Kidney tubule cell (primary cell): ENCODE measurements at places on chromosomes 2 and 18.

- DNase-seq = peak; percentile 76
Measured at GRCh38 chr2:26668041-26668440, 24.5 kb upstream of the KCNK3 start.

DNA sequence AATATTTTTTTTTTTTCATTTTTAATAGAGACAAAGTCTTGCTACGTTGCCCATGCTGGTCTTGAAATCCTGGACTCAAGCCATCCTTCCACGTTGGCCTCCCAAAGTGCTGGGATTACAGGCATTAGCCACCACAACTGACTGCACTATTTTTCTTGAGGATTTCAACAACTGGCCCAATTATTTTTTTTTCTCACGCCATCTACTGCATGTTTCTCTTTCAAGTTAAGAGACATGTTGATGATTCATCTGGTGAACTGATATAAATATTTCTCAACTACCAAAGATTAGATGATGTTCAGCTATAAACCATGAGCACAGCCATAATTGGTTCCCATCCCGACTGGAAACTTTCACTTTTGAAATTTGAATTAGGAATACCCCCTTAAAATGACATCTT is 688.4 kb upstream of the SYT4 start:
- DNase-seq = no peak

DNA sequence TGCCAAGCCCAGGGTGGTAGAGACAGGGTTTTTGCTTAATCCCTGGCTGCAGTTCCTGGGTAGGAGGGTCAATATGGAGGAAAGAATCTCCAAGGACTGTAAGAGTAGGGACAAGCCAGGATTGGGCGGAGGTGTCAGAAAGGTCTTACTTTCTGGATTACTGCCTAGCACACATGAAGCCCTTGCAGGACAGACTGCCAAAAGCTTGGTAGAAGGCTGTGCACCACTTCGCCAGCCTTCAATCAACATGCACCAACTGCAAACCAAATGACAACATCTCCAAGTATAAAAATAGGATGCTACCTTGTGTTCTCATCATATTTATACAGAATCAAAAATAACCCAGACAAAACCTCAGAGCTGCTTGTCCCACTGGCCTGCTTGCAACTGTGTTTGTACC is 3.7 kb downstream of the ZNF142 start:
- no peak for DNase-seq

GRCh38 chr2:39664888-39665591 is 677 bp upstream of the TMEM178A start:
- DNase-seq = no peak

DNA sequence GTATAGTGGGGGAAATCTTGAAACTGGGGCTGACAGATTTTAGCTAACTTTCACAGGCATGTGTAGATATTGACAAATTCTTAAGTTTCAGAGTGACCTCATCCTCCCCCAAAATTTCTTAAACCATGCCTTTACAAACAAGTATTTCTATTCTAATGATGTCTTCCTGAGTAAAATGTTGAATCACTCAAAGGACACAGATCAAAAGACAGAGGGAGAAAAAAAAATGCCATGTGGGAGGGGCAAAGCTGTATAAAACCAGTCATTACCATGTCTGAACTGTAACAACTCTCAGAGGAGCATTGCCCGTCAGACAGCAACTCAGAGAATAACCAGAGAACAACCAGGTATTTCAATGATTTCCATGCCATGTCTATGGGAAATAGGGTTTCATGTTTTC is at the start of gene SERPINB2:
Gene SERPINB2, plus strand, starts transcription at position 282 of the 400 bp plus-strand sequence. CDS start 3,740 bp downstream, outside the sequence.
- DNase-seq = peak; percentile 12

GRCh38 chr2:8215159-8215863 is 466.5 kb upstream of the ID2 start:
- peak; percentile 65 for DNase-seq

DNA sequence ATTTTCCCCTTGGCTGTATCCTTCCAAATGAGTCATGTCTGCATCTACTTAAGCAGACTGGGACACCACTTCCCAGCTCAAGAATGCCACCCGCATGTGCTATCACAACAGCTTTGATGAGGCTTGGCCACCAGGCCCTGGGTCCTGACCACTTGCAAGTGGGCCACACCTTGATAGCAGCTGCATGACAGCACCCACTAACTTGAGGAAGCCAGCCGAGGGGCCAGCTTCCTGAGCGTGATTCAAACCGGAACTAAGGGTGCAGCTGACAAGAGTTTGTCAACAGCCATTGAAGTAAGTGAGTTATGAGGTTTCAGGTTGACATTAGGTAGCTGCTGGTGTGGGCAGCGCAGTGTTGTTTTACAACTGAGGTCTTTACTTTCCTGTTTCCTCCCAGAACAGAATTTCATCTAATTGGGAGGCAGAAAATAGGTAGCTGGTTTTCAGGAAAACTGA is 54.4 kb downstream of the EPHA4 start:
- peak; percentile 84 for DNase-seq
